ENCODE measurements at places on chromosomes 1 and 21.
A peak's percentile ranks its signal among the peaks of the same experiment; 100 is the strongest.

DNA sequence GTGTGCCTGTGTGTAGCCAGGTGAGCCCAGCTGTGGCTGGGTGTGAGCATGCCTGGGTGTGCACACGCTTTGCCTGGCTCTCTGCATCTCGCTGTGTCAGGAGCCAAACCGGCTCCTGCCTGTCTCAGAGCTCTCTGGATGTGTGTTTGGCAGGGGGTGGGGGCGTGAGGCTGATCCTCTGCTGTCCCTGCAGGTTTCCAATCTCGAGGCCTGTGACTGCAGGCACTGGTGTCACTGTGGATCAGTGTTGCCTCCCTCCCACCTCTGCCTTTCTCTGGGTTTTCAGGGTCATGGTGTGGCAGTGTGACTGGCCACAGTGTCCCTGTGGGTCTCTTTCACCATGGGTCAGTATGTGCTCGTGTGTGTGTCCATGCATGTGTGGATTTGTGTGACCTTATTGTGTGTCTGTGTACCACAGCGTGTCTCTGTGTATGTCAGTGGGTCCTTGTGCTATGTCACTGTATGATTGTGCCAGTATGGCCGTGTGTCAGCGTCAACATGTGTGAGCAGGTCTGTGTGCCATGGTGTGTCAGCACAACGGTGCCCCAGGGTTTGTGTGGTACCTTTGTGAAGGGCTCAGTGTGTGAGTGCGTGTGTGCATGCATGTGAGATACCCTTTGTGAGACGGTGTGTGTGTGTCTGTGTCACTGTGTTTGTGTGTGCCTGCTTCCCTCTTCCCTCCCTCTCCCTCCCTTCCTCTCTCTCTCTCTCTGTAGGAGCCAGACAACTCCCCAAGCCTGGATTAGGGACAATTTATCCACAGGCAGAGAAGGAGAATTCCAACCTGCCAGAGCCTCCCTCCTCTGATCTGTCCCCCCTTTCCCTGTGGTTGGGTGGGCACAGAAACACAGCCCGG is 43.4 kb downstream of the AHDC1 start:
- no peak for DNase-seq

DNA sequence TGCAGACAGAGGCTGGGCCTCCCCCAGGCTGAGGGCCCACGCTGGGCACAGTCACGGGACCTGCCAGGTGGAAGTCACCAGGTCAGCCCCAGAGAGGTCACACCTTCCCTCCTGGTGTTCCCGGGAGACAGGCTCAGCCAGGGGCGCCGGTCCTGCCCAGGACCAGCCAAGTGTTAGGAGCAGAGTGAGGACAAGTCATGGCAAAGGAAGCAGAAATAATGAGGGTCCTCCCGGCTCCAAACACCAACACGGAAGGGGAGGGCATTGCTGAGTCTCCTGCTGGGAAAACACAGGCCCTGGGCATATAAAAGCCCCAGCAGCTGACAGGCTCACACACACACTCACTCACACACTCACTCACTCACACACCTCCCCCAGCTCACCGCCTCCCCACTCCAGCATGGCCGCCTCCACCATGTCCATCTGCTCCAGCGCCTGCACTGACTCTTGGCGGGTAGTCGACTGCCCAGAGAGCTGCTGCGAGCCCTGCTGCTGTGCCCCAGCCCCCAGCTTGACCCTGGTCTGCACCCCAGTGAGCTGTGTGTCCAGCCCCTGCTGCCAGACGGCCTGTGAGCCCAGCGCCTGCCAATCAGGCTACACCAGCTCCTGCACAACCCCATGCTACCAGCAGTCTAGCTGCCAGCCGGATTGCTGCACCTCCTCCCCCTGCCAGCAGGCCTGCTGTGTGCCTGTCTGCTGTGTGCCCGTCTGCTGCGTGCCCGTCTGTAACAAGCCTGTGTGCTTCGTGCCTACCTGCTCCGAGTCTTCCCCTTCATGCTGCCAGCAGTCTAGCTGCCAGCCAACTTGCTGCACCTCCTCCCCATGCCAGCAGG is at the start of gene KRTAP10-10:
KRTAP10-10 (plus strand) TSS at position 339 of the 833 bp plus-strand sequence; CDS start at position 401, 62 bp downstream.
- no peak for DNase-seq

- no peak for DNase-seq
These were observed 857.4 kb downstream of the USP25 start for GRCh38 chr21:16587141-16587581.

DNA sequence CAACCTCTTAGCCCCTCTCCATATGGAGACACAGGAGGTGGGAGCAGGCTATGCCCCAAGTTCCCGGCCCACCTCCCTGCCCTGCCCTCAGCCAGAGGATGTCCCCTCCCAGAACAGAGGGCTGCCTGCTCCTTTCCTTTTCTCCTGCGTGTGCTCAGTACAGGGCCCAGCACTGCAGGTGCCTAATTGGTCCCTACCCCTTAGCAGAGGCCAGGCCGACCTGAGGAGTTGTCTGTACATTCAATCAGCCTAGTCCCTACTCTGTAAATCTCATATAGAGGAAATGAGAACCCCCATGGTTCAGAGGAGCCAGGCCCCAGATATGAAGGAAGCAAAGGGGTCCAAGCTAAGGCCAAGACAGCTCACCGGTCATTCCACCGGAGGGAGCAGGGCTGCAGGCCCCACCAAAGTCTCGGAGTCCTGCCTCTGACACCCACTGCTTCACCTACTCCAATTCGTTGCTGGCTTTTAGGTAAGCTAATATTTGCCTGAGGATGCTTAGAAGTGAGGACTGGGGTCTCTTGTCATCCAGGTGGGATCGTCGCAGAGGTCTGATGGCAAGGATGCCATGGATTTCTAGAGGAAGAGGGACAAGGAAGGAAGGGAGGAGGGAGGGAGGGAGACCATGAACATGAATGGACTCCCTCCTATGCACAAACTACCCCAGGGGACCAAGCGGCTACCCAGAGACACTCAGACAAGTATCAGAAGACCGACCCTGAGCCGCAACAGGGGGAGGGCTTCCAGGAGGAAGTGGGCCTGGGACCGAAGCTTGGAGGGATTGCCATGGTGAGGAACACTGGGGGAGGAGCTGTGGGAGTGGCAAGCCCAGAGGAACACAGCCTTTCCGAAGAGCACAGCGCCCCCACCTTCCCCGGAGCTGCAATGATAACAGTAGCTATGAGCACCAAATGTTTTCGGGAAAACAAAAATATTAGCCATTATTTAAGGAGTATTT is 30.4 kb upstream of the FOXO6 start:
- DNase-seq, result no peak

DNA sequence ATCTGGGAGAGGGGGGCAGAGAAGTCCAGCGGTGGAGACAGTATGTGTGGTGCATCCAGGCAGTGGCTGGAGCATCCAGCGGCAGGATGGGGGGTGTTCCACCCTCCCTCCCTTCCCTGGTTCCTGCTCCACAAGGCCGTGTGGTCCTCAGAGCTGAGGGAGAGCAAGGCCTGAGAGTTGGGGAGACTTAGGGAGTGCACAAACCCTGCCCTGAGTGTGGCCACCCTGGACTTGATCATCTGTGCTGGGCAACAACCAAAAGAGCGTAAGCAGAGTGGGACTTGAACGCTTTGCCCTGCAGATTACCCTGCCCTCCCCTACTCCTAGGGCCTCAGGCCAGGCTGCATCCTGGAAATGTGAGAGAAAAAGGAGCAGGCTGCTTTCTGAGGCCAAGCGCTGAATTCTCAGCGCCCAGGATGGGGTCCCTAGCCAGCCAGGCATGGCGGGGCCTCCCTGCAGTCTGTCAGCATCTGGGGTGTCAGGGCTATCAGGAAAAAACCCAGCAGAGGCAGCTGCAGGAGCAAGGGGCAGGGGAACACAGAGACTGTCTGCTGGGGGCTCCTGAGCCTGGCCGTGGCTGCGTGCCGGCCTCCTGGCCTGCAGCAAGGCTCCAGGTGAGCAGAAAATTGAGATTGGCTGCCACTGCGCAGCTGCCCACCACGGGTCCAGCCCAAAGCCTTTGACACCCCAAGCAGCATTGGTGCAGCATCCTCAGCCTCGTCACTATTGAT is 266.2 kb downstream of the NPHP4 start:
- no peak for DNase-seq

DNA sequence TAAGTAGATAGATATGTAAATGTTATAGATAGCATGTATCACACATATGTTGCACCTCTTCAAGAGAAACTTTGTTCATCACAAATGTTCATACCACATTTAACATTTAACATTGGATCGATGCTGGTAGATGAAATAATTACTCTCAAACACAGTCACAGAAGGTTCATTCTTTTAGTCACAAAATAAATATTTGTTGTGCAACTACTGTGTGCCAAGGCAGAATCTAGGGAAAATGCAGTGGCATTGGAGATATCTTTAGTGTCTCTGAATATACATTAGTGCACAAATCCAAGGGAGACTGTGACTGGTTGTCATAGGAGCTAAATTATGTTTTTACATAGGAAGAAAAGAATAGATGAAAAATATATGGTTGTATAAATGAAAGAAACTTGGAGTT is 535.7 kb downstream of the BRINP3 start:
- no peak for DNase-seq

- DNase-seq, result no peak
These were observed 663 bp downstream of the ACOT7 start for GRCh38 chr1:6392809-6393399.

DNA sequence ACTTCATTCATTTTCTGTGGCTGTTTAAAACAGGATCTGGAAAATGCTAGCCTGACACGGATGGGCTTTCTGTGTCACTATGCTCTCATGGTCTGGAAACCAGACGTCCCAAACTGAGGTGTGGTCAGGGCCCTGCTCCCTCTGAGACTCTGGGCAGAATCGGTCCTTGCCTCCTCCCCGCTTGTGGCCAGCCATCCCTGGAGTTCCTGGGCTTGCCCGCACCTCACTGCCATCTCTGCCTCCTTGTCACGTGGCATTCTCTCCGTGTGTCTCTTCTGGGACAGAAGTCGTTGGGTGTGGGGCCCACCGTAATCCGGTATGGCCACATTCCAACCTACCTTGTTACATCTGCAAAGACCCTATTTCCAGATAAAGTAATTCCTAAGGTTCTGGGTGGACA is 10.1 kb upstream of the ACTRT2 start:
- no peak for DNase-seq

DNA sequence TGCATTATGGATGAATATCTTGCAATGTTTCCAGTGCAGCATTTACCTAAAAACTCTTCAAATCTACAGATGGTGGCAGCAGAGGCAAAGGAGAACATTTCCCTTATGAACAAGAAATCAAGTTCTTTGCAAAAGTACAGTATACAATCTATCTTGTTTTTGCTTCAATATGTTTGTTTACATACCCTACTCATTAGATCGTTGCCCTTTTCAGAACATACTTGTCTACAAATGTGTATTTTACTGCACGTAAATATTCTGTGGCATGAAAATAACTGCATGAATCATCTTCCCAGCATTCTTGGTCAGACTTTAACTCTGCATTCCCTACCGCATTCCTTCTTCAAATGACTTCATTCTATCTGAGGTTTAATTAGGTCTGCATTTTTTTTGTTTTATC is 212.7 kb downstream of the ZP4 start:
- peak; percentile 15 for DNase-seq

Data from CD4-positive, alpha-beta T cell treated with Interleukin-1 beta for 1 hour (primary cell).